Smooth muscle cell of the brain vasculature (primary cell): ENCODE measurements at places on chromosomes 5 and 9.

DNA sequence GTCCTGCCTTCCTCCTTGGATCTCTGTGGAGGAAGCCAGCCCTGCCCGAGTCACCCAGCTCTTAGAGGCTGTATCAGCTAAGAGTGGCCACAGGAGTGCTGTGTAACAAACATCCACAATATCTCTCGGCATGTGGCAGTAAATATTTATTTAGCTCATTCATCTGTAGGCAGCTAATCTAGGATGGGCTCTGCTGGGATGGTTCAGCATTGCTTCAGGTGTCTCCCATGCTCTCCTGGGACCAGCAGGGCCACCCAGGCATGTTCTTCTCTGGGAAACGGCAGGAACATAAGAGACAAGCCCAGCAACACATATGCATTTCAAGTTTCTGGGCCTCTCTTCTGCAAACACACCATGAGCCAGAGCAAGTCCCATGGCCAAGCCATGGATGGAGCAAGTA, 56.1 kb downstream of the HRH2 start:
- no peak for DNase-seq

- DNase-seq = no peak
Measured at GRCh38 chr9:25177858-25178257, 500.4 kb downstream of the TUSC1 start.

- DNase-seq = no peak
Measured at GRCh38 chr5:138032572-138033385, at the start of gene FAM13B. Gene FAM13B, minus strand, starts transcription at chr5:138033079. Its CDS starts 13,968 bp downstream, at chr5:138019111.

- peak; percentile 47 for DNase-seq
Measured at GRCh38 chr9:134642385-134643181, 980 bp downstream of the COL5A1 start.

- DNase-seq = no peak
Measured at GRCh38 chr5:127518319-127518621, 830 bp downstream of the PRRC1 start.

DNA sequence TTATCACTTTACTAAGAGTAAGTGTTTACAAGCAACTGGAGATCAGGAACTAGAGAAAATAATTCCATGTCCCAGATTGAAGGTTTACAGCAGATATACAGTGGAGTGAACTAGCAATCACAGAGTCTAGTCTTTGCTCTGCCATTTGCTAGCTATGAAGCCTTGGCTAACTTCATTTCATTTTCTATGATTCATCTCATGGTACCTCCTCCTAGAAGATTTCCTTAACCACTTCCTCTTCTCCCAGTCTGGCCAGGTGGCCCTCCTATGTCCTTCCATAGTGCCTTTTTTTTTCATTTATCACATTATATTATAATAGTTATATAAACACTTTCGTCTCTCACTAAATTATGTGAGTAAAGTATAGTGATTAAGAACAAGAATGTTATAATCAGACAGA, 52.1 kb downstream of the GRIA1 start:
- DNase-seq = no peak

GRCh38 chr5:133373121-133373870, 239.0 kb downstream of the FSTL4 start:
- no peak for DNase-seq

GRCh38 chr5:14450018-14450524, 131.5 kb upstream of the OTULINL start:
- DNase-seq = no peak

DNA sequence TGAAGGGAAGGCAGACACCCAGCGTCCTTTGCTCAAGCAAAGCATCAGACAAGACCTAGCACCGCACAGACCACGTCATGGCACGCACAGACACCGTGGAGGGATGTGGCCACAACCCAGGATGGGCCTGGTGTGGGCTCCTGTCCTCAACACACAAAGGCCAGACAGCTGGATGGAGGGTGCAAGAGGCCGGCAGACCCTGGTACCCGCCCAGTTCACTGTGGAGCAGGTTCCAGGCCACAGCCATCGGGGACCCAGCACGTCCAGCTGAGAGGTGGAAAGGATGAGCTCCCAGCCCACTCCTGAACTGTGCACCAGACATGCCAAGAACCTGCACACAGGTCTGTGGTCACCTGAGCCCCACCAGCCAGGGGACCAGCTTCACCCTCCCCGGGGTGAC, 15.0 kb upstream of the ZDHHC11 start:
- DNase-seq = no peak

- no peak for DNase-seq
Measured at GRCh38 chr5:42109006-42109572, 184.0 kb downstream of the FBXO4 start.

GRCh38 chr9:16312962-16313546, 557.4 kb downstream of the BNC2 start:
- no peak for DNase-seq

- no peak for DNase-seq
Measured at GRCh38 chr5:135467871-135468485, 15.8 kb upstream of the TIFAB start.

DNA sequence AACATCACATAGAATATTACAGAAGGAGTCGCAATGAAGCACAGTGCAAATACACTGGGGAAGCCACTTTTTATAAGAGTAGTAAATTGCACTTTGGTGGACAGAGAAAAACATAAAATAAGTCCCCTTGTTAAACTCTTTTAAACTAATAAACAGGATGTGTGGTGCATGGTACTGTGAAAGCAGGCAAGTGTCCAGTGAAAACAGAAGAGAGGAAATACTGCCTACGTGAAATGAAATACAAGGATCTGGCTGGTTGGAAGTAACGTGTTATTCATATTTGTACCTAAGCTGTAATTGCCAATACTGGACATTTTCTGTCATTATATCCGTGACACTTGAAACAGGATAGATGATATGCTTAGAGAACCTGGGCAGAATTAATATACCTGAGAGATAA, 191.9 kb upstream of the SLC27A6 start:
- peak; percentile 23 for DNase-seq

GRCh38 chr5:173688703-173689102, 72.3 kb upstream of the BOD1 start:
- no peak for DNase-seq

GRCh38 chr5:6773342-6774035, 60.3 kb downstream of the TENT4A start:
- DNase-seq = no peak

GRCh38 chr5:141845371-141845851, 32.8 kb downstream of the PCDH1 start:
- DNase-seq = no peak

DNA sequence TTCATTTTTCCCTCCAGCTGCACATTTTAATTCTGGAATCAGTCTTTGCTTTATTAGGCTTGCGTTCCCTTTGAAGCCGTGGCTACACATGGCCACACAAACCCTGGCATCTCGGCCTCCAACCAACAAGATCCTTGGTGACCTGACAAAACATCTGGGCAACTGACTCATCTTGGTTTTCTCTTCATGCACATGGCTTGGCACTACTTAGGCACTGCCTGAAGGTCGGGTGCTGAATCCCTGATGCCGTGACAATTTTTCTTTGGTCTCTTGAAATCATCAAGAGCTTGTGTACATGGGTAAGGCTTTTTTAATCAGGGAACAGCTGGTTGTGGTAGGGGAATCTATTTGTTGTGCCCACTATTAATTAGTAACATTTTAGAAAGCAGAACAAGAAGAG, 16.0 kb upstream of the PAPPA start:
- DNase-seq = no peak

- DNase-seq = no peak
Measured at GRCh38 chr9:86827893-86828292, 119.4 kb downstream of the GAS1 start.

DNA sequence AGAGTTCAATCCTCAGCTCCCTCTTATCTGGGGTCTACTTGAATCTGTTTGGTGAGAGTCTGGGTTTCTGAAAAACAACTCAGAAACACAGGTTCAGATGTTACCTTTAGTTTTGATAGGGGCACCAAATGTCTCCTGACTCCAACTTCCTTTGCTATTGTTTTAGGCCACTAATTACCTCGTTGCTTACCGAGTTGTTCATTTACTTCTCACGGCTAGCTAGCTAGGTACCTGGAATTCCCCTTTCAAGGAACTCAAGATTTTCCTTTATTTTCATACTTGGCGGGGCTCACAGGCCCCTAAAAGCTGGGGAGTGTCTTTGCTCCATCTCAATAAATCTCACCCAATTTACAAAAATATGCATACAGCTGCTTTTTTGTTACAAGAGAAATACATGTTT, 111.4 kb downstream of the SLC28A3 start:
- no peak for DNase-seq

DNA sequence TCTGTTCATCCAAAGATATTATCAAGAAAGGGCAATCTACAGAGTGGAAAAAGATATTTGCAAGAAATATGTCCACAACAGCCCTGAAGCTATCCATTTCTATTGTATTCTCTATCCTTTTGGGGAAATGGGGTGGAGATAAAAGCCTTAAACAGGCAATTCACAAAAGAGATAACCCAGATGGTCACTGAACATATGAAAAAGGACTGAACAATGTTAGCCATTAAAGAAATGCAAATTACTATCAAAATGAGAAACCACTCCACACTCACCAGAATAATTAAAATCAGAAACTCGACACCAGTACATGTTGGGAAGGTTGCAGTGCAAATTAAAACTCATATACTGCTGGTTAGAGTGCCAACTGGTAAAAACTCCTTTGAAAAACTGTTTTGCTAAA, 955.2 kb upstream of the DMAC1 start:
- no peak for DNase-seq

DNA sequence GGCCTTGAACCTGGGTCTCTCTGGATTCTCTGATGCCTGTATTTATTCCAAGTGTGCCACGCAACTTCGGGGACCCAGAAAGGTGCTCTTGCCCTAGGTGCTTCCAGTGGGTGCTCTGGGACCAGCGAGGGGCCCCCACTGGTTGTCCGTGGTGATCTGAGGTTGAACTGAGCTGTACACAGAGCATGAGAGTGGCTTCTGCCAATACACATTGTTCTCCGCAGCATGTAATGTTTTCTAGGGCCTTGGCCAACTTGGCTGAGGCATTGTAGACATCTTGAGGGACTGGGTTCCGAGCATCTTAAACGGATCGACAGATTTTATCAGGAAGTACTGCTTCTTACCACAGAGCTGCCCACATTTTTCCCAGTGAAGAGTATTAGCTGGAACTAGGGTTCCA, 117.9 kb downstream of the MTX3 start:
- no peak for DNase-seq

DNA sequence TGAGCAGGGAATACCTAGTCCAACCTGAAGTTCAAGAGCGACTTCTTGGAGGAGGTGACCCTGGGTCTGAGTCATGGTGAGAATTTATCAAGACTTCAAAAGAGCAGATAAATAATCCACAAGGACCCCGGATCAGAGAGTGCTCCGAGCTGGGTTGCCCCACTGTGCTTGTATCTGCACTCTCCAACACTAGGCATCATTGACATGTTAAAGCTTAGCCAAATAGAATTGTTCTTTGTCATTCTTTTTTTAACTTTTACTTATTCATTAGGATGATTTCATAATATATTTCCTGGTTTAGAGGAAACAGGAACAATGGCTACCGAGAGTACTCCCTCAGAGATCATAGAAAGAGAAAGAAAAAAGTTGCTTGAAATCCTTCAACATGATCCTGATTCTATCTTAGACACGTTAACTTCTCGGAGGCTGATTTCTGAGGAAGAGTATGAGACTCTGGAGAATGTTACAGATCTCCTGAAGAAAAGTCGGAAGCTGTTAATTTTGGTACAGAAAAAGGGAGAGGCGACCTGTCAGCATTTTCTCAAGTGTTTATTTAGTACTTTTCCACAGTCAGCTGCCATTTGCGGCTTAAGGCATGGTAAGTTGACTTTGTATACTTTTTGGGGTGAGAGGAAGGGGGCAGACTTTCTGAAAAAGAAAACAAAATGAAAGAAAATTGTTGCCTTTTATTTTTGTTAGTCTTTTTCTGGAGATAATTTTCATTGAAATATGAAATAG, at the start of gene CARD6:
Gene CARD6, plus strand, starts transcription at position 300 of the 738 bp plus-strand sequence. Its CDS starts 16 bp downstream, at position 316.
- DNase-seq = no peak

- no peak for DNase-seq
Measured at GRCh38 chr5:178335302-178336030, 102.9 kb upstream of the PHYKPL start.

DNA sequence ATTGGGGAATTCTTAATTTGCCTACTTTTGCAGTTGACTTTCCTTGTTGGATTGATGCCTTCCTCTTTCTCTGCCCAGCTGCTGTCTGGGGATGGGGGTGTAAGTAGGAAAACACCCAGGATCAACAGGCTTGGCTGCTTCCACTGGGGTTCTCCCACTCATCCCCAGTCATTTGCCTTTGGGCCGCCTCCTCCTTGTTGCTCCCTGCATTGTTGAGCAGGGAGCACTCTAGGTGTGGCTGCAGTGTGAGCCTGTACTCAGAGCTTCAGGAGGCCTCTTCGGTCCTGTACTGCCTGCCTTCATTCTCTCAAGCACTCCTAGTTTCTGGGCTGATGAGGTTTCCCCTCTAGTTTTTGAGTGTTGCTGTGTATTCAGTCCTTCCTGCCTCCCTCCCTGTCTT, 12.1 kb downstream of the RHOBTB3 start:
- DNase-seq = no peak

DNA sequence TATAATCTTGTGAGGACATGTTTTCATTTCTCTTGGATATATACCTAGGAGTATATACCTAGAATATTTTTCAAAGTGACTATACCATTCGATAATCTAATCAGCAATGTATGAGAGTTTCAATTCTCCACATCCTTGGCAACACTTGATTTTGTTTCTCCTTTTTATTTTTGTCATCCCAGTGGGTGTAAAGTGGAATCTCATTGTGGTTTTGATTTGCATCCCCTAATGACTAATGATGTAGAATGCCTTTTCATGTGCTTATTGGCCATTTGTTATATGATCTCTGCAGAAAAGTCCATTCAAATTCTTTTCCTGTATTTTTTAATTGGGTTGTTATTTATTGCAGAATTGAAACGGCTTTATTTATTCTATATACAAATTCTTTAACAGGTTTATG, 15.2 kb downstream of the ZCCHC9 start:
- no peak for DNase-seq

- no peak for DNase-seq
Measured at GRCh38 chr9:68429631-68430030, 73.2 kb downstream of the PGM5 start.

DNA sequence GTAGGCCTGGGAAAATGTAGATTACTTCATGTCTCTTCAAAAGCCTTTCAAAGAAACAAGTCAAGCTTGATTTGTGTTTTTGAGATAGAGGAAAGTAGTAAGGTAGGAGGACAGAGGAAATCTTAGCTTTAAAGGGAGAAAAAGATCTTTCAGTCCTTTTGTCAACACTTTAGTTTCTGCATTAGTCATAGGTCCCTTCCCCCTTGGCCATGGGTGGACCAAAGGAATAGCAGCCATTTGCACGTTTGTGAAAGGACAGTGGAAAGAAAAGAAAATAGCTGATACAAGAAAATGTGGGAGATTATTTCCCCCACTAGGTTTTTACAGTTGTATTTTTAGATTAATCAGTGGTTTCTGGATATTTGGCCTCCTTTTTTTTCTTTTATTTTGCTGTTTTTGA, 121.9 kb upstream of the GRHPR start:
- no peak for DNase-seq

DNA sequence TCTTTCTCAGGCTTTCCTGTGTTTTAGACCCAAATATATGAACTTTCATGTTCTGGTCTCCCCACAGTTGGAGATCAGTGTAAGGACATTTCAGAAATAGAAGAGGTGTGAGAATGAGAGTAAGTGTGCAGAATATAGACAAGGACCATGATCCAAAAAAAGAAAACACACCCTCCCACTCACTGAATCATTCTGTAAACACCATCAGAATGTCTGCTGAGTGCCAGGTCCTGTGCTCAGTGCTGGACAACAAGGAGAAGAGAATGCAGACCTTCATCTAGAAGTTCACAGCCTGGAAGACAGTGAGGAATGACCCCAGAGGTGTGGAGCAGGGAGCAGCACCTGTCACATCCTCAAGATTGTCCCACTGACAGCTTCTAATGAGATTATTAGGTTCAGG, 19.1 kb upstream of the SH3RF2 start:
- DNase-seq = no peak
